ENCODE measurements at places on chromosomes 7 and 10.

DNA sequence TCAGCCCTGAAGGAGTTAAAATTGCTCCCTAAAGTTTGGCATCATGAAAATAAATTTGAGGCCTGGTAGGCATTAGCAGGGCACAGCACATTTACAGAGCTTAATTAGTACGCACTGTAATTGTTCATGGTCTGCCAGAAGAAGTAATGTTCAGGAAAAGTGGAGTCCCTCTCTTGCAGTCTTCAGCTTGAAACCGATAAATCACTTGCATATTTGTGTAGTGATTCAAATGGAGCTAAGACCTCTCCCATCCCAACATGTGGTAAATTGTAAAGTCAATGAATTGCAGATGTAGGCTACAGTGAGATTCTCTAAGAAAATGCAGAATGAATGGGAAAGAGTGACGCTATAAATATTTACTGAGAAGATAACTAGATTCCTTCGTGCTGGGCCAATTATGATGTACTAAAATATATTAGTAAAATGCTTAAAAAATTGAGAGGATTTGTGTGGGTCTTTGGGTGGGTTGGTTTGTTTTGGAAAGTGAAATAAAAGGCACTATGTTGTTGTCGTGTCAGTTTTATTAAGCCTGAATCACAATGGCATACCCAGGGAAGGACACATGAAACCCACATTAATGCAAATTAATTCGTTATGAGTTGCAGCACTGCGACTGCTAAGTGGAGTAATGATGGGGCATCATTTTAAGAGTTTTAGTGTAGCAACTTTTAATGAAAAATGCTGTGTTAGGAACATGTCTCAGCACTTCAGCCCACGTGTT is 8.4 kb downstream of the TCF7L2 start:
- DNase-seq: no peak

- no peak for DNase-seq
Observed at GRCh38 chr10:124745673-124746072, 1.5 kb upstream of the FAM53B start.

- DNase-seq: no peak
Observed at GRCh38 chr10:116223289-116223688, 49.7 kb downstream of the GFRA1 start.

DNA sequence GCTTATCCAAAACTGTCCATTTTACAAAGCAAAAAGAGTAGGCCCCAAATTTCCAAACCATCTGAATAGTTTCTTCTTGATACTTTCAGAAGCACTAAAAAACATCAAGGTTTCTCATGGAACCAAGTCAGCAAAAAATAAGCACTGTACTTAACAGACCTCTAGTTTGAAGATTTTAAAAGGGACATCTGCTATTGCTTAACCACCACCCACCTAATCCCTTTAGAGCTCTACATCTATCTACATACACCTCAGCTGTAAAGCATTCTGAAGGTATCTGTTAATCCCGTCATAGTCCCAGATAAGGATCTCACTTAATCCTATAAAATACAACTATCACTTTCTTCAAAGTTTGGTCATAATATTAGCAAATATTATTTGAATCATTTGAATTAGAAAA is 72.3 kb downstream of the HIBADH start:
- no peak for DNase-seq

DNA sequence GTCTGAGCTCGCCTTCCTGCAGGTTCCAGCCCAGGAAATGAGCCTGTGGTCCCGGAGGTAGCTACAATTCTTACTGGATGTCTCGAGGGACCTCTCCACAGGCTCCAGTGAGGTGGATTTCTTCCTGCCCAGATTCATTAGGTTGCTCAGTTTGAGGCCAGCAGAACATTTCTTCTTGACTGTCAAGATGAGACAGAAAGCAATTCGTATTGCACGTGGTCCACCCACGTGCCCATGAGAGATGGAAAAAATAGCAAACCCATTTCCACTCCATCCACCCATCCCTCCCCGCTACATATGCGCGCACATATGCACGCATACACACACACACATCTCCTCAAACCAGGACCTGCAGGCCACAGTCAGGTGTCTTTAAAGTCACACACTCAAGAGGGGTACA is 68.7 kb downstream of the VWA2 start:
- DNase-seq: no peak
